Prostate gland (tissue), 2 donors: ENCODE measurements at places on chromosomes 5 and 9. TPM values are rescaled to one million over a fixed set of nuclear protein-coding genes. Genes with fewer than 3 reads are reported as not detected.

DNA sequence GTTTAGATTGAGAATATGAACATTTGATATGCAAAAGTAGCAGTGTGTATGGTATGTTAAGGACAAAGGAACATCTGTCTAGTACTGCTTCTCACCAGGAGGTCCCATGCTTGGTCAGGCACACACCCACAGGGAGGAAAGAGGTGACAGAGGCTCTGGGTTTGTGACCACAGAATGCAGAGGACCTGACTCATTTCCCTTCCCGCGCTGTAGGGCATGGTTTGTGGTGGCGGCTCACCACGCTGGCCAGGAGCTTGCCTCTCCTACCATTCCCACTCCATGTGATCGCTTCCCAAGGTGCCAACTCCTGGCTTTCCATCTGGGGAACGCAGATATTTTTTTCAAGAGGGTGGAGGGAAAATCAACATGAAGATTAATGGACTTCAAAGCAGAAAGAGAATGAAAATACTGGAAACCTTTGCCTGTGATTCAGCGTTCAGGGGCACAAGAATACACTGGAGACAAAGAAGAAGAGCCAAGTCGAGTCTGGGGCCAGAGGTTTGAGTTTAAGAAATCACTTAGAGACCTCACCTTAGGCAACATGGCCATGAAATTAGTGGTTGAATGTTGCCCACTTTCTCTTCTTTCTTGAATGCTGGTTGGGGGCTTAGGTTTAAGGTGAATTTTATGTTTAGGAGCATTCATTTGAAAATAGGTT, 477.8 kb downstream of the CCDC171 start:
- no peaks in the 10 kb centered on the region for H3K36me3 ChIP-seq
- no peak for DNase-seq
- H3K27me3 ChIP-seq, result no peaks in the 10 kb centered on the region
- H3K4me3 ChIP-seq, result no peak overlapping the region

DNA sequence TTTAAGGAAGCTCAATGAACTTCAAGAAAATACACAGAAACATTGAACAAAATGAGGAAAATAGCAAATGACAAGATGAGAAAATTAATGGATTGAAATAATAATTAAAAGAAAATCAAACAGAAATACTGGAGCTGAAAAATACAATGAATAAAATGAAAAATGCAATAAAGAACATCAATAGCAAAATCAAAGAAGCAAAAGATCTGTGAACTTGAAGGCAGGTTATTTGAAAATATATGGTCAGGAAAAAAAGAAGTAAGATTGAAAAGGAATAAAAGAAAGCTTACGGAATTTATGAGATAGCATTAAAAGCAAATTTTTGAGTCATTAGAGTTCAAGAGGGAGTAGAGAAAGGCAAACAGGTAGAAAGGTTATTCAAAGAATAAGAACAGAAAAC, 42.4 kb downstream of the CERT1 start:
- no peak for DNase-seq
- H3K4me3 ChIP-seq, result no peak overlapping the region
- no peaks in the 10 kb centered on the region for H3K27me3 ChIP-seq

- H3K36me3 ChIP-seq, result no peaks in the 10 kb centered on the region
- H3K27me3 ChIP-seq, result no peaks in the 10 kb centered on the region
- H3K4me1 ChIP-seq, result peaks cover 2% of the 10 kb centered on the region
- H3K4me3 ChIP-seq, result no peak overlapping the region
- DNase-seq, result no peak
These were observed 123.2 kb downstream of the SNCAIP start for GRCh38 chr5:122435234-122435633.

GRCh38 chr9:6076851-6077250, 61.4 kb upstream of the RANBP6 start:
- H3K27ac ChIP-seq, result no peak overlapping the region
- no peaks in the 10 kb centered on the region for H3K36me3 ChIP-seq
- DNase-seq, result no peak
- no peaks in the 10 kb centered on the region for H3K27me3 ChIP-seq
- no peak overlapping the region for H3K4me3 ChIP-seq

The IFNA2 gene
- total RNA-seq, result not detected

The PCDHB9 gene
- total RNA-seq, result 1.0 TPM
